ENCODE measurements at places on chromosomes 3 and 15.

- DNase-seq = no peak
These were observed 204.4 kb upstream of the THBS1 start for GRCh38 chr15:39376371-39376909.

DNA sequence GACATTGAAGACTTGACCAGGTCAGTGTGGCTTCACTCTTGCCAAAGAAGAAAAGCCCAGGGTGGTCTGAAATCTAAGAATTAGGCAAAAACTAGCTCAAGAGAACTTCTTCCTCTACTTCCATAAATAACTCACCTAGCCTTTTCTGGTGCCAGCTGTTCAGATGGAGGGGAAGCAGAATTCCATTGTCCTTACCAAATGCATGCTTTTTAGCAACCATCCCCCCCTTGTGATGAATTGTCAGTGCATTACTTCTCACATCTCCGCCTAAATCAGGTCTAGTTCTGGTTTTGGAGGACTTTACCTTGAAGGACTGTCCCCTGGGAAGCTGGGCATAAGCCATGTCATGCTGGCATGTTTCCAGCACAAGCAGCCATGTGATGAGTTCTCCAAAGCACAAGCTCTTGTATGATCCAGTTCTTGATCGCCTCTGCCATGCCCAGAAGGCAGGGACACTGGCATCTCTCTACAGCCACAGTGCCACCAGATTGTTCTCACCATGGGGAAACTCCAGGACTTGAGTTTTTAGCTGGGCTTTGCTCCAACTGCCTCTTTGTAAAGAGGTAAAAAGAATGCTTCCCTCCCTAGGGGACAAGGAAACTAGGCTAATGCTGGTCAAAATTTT, 96.4 kb upstream of the IL12A start:
- no peak for DNase-seq

GRCh38 chr3:143045639-143046038, 44.3 kb downstream of the U2SURP start:
- no peak for DNase-seq

- no peak for DNase-seq
These were observed 54.0 kb downstream of the POLQ start for GRCh38 chr3:121491683-121492320.

GRCh38 chr3:117922039-117922438, 1112.6 kb downstream of the IGSF11 start:
- no peak for DNase-seq

GRCh38 chr3:187839422-187839821, 94.2 kb upstream of the BCL6 start:
- no peak for DNase-seq

DNA sequence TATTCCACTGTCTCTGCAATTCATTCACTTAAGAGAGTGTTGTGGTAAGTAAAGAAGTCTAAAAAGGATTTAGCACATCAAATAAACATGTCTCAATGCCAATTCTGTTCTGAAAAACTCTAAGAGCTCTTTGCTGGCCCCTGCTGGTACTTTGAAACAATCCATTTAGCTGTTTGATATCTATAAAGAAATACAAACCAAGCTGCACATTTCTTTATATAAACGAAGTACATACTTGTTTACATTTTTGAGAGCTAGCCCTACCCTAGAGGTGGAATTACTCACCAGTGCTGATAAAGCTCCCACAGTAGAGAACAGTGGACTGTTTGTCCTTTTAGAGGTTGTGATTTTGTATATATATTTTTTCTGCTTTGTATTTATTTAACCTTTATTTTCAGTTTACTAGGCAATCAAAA, 75.5 kb downstream of the NEDD4 start:
- DNase-seq = peak; percentile 6

DNA sequence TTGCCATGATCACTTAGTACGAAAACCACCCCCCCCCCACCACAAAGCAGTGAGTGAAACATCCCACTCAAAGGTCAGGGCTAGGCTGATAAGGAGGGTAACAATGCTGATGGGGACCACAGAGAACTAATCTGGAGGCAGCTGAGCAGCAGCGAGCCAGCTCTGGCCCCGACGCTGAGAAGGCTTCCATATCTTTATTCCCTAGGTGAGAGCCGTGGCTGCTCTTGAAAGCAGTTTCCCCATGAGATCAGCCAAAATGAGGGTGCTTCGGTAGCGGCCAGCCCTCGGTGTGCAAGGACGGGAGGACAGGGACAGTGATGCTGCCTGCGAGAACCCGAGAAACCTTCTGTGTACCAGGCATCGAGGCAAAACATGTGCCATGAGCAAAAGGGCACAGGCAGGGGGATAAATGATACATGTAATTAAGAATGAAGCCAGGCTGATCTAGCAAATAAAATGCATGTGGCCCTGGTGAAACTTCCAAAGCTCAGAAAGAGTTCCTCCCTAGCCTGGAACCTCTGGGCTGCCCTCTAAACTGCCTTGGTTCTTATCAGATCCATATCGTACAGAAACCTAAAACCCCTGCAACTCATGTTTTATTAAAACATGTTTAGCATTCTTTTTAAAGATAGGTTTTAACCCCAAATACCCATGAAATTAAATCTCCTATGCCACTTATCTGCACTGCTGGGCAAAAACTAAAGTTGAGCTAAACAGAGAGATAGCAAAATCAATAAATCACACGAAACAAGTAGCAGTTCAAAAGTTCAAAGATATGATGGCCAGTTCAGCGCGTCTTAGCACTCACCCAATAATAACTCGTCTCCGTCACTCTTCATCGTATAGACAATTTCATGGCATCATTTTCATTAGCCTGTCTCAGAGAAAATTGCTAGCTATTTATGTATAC, 337.3 kb downstream of the FOXP1 start:
- DNase-seq = no peak

DNA sequence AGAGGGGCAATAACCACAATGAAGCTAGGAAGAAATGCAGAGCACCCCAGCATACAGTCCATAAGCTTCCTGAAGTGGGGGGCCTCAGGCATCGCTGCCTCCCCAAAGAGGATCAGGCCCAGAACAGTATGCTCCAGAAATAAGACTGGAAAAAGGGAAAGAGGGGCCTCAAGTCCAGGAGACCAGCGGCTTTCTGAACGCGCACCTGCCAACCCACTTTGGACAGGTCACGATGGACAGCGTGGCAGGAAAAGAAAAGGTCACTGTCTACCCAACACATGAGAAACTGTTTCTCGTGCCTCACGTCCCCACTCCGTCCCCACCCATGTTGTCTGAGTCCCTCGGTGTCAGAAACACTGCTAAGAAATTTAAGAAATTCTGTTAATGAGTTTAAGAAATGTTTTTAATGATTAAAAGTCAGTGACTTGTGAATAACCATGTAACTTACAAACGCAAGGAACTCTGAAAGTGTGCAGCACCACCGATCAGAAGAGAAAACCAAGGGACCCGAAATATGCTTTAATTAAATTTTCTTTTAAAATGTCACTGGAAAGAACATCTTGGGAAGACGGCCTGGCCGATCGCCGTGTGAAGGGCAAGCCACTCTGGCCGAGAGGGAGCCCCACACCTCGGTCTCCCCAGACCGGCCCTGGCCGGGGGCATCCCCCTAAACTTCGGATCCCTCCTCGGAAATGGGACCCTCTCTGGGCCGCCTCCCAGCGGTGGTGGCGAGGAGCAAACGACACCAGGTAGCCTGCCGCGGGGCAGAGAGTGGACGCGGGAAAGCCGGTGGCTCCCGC, 1.7 kb upstream of the PPARG start:
- no peak for DNase-seq

- DNase-seq = peak; percentile 7
These were observed 42.3 kb upstream of the ROPN1 start for GRCh38 chr3:124034016-124034843.

DNA sequence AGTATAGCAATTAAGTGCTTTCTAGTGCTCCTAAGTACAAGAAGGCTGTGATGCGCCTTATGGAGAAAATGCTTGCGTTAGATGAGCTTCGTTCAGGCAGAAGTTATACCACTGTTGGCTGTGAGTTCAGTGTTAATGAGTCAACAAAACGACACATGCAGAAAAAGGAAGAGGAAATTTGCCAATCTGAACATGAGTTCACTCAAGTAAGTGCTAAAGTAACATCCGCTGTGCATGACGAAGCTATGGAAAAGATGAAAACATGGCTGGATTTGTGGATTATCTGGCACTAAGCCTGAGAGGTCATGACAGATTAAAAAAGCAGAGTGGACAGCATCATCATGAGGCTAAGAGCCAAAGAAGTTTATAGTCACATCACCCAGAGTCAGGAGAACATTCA, 36.9 kb downstream of the SH3BP5 start:
- no peak for DNase-seq

Data from CD4-positive, alpha-beta T cell treated with Interleukin-6 for 4 hours (primary cell).